Activated CD8-positive, alpha-beta T cell treated with anti-CD3 and anti-CD28 coated beads for 36 hours (primary cell): ENCODE measurements at places on chromosomes 3 and 15. TPM values are rescaled to one million over a fixed set of nuclear protein-coding genes. Genes with fewer than 3 reads are reported as not detected.

Gene NPTN
- total RNA-seq, result 27.4 TPM

Gene ACSBG1
- total RNA-seq, result not detected

Gene SNTN
- total RNA-seq, result not detected

Gene FOXB1
- 0.13 TPM for total RNA-seq
